ENCODE measurements at places on chromosomes 7 and 10. TPM values are rescaled to one million over a fixed set of nuclear protein-coding genes. Genes with fewer than 3 reads are reported as not detected.

Gene MEPCE
- total RNA-seq = 25.3 TPM

Gene RAMP3
- total RNA-seq = 4.7 TPM

DNA sequence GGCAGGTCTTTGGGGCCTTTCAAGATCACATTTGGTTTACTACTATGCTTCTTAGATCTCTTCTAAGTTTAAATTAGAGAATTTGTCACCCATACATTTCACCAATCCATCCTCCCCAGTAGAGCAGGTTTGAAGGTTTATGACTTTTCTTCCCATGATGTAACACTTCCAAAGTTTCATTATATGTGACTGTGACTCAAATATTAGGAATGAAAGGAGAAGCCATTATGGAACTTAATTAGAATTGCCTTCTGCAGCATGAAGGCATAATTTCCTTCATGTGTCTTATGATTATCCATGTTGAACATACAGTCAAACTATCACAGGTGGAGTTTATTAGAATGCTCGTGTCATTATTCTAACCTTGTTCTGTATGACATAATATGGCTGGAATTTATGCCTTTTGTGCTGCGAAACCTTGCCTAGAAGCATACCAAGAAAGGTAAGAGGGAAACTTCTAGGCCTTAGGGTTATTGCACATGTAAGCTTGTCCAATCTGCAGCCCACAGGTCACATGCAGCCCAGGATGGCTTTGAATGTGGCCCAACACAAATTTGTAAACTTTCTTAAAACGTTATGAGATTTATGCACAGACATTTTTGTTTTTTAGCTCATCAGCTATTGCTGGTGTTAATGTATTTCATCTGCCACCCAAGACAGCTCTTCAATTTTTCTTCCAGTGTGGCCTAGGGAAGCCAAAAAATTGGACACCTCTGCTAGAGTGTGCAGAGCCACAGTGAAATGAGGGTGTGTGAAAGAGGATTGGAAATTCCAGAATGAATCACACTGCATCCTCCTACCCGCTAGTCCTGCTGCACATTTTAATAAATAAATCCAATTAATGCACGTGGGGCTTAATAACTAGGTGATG lies 133.6 kb downstream of the TMEM26 start:
- no peak for DNase-seq

DNA sequence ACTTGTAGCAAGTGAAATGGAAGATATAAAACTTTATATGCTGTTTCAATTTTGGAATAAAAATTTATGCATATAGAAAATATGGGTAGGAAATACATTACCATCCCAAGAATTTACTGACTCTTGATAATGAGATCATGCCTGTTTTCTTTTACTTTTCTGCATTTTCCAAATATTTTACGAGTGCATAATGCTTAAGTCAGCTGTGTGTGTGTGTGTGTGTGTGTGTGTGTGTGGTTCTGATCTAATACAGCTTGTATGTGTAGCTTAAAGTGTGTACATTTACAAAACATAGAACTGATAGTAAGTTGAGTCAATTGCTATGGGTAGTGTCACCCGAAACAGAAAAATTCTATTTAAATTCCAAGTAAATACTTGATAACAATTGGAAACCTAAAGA lies 315.9 kb upstream of the LRRN3 start:
- no peak for DNase-seq

- peak; percentile 53 for DNase-seq
These were observed 45.0 kb downstream of the ALOX5 start for GRCh38 chr10:45418849-45419675.

Gene LRRC18
- total RNA-seq = not detected

Gene LHPP
- total RNA-seq = 9.7 TPM

DNA sequence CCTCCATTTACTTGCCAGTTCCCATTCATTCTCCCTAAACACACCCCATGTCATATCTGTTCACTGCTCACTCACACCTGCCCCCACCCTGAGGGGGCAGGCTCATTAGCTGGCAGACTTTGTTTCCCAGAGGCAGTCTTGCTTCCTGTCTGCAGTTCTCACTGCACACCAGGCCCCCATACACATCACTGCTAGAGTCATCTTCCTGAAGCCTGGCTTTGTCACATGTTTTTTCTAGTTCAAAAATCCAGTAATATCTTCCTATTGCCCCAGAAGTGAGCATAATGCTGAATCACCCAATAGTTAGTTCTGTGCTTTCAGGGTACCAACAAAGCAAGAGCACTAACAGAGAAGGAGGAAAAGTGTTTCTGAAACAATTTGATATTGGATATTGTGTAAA lies 1.9 kb downstream of the LRRC72 start:
- no peak for DNase-seq

- DNase-seq = no peak
These were observed 4.3 kb upstream of the ELFN1 start for GRCh38 chr7:1665549-1666316.

DNA sequence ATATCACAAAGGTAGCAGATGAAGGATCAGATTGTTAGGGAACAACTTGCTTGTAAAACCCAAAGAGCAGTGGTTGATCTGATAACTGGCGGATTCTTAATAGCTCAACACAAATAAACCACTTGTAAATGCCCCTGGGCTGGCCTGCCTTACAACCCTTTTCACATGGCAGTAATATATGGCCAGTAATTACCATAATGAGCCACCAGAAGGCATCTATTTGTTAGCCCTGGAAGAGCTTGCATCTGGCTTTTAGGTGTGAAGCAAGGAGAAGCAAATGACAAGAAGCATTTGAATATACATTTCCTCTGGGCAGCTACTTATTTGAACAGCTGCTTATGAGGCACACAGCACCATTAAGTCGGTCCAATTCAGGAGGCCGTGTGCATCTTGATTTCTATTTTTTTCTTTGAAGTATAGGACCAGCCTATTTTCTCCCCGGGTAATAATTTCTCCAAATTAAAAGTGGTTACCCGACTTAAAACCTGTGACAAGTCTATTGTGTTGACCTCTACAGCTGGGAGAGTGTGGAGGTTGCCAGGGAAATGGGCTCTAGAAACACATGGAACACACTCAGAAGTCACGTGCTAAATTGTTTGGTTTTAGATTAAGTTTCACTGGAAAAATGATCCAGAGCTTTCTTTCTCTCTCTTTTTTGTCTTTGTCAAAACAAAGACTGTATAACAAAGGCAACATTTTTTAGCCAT lies 113.4 kb downstream of the SEM1 start:
- DNase-seq = no peak

DNA sequence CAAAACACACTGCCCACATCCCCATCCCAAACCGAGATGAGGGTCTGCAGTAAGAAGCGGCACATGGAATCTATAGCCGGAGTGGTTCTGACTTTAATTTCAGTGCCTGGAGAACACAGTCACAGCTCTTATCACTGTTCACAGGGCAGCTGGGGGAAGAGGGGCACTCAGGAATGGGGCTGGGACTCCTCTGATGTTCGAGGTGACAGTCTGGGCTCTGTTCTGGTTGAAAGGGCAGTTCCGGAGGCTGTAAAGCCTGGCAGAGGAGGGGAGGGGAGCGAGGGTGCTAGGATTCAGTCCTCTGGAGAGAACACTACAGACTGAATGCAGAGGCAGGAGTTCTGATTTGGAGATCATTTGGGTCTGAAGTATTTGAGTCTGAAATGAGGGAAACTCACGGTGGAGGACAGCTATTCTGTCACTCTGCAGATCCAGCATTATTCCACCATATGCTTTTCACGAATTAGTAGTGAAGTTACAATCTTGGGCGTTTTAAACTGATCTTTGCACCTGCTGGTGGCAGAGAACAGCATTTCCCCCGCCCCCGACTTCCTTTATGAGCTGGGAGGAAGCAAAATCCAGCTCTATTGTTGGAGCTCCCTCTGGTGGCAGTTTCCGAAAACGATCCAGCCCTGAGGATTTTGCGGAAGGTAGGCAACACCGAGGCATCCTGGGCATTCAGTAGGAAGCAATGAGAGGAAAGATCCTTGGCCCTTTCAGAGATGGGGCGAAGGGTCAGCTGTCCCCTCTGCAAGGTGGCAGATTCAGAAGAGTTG lies 22.7 kb upstream of the KCNK18 start:
- DNase-seq = peak; percentile 77

GRCh38 chr7:22251281-22251680 lies 105.7 kb downstream of the RAPGEF5 start:
- no peak for DNase-seq

- no peak for DNase-seq
These were observed 77.0 kb upstream of the SEMA3A start for GRCh38 chr7:84271543-84271942.

GRCh38 chr10:9342885-9343570 lies 1288.5 kb downstream of the GATA3 start:
- DNase-seq = peak; percentile 3

- no peak for DNase-seq
These were observed 4.6 kb downstream of the MAFK start for GRCh38 chr7:1535100-1535458.

DNA sequence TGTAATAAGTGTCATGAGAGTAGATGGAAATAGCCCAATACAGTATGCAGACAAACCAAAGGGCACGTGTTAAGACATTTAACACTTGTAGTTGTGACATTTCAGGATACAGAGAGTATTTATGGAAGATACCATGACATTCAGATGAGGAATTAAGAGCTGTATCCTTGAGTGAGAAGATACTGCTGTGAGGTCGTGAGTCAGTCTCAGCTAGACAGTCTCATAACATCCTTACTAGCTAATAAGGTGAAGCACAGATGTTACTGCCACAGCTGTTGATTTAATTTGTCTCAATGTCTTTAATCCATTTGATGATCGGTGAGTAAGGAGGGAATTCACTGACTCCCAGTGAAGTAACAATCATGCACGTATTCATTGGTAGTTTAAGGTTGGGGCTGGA lies 288.0 kb upstream of the AKR1E2 start:
- no peak for DNase-seq

- no peak for DNase-seq
These were observed 110.9 kb upstream of the INSYN2A start for GRCh38 chr10:127307338-127307737.

Gene LLCFC1
- total RNA-seq = not detected

GRCh38 chr10:32403091-32403490 lies 42.8 kb upstream of the CCDC7 start:
- DNase-seq = no peak

Gene CACNB2
- 25.7 TPM for total RNA-seq

DNA sequence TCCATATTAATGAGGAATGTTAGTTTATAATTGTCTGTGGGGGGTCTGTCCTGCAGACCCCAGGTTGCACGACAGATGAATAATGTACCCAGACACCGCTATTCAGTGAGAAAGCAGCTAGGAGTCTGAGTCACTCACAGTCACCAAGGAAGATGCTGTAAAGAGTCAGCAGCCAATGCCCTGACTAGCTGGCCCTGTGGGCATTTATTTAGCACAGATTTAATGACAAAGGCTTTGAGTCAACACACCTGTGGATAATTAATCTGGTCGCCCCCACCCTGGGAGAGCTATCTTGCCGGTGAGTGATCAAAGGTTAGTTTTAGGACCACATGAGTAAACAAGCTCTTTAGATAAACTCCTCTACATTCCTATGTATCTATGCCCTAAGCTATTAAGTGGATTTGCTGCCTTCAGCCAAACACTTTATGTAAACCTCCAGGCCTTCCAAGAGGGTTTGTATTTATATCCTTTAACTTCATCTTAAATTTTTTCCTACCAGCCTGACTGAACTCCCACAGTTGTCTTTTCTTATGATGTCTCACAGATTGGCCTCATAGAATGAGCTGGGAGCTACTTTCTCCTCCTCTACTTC lies 180.0 kb upstream of the ADCY1 start:
- no peak for DNase-seq

DNA sequence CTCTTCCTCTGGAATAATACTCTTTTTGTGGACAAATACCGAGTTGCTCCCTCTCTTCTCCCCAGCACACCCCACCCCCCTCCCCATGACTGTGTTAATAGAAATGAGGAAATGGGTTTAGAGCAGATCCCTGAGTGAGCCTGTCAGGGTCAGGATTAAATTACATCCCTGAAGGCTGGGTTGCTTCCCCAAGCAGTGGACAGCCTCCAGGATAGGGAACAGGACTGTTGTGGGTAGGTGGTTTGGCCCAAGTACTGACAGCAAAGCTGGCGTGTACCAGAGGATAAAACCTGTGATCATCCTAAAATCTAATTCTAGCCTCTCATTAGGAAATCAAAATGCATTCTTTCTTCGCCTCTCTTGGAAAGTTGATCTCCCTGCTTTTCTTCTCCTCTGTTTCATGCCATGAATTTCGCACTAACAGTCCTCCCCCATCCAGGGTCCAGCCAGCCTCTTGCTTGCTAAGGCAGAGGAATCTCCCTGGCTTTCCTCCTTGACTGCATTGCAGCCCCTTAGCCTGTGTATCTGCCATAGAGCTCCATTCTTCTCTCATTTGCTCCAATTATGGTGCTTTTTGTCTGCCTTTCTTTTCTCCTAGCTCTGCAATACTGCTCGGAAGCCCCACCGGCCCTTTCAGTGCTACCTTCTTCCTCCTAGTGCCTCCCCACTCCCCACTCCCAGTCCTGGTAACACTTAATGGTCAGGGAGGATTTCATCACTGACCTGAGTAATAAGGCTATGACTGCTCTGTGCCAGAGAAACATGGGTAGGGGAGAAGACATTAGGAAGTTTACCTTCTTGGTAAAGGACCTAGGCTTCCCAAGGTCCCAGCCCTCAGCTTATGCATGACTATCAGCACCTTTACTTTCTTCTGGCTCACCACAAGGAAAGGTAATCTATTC lies 8.4 kb downstream of the LRRC4 start:
- no peak for DNase-seq

DNA sequence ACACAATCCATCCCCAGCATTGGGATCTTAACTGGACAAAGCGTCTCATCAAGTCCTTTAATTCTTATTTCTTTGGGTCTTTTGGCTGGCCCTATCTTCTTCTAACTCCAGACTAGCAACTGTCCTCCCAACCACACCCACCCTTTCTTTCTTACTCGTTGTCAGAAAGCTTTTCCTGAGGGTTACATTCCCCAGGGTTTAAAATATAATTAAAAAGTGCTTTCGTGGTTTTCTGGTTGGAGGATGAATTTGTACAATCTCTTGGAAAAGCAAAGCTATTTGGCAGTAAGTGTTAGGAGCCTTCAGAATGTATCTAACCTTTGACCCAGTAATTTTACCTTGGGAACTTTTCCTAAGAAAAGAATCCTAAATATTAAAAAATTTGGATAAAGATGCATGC lies 10.4 kb upstream of the ITGB8 start:
- DNase-seq = no peak

Gene DGKI
- 202 TPM for total RNA-seq

Gene CFAP70
- 0.62 TPM for total RNA-seq

- DNase-seq = no peak
These were observed 480.7 kb downstream of the TFEC start for GRCh38 chr7:115549910-115550309.

Gene GIMAP7
- total RNA-seq = 2.7 TPM

Measured in occipital lobe (tissue), 3 donors.